ENCODE measurements at places on chromosomes 3 and 15. TPM values are rescaled to one million over a fixed set of nuclear protein-coding genes. Genes with fewer than 3 reads are reported as not detected.

DNA sequence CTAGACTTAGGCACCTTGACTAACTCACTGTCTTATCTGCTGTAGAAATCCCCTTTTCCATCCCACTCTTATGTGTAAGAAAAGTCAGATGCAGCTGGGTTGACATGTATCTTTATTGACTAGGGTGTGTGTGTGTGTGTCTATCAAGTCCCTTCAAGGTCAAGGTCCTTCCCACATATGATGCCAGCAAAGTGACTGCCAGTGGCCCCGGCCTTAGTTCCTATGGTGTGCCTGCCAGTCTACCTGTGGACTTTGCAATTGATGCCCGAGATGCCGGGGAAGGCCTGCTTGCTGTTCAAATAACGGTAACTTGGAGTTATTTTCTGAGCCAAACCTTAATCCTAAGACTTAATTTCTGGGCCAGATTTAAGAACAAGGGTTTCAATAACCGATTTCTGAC is 76.3 kb downstream of the DNASE1L3 start:
- no peak overlapping the region for H3K4me3 ChIP-seq
- H3K36me3 ChIP-seq: peaks cover 47% of the 10 kb centered on the region
- no peaks in the 10 kb centered on the region for H3K27me3 ChIP-seq
- no peak for DNase-seq

GRCh38 chr3:161337311-161337710 is 34.0 kb downstream of the SPTSSB start:
- H3K36me3 ChIP-seq: no peaks in the 10 kb centered on the region
- no peak for DNase-seq
- H3K4me1 ChIP-seq: no peaks in the 10 kb centered on the region
- H3K27me3 ChIP-seq: no peaks in the 10 kb centered on the region

DNA sequence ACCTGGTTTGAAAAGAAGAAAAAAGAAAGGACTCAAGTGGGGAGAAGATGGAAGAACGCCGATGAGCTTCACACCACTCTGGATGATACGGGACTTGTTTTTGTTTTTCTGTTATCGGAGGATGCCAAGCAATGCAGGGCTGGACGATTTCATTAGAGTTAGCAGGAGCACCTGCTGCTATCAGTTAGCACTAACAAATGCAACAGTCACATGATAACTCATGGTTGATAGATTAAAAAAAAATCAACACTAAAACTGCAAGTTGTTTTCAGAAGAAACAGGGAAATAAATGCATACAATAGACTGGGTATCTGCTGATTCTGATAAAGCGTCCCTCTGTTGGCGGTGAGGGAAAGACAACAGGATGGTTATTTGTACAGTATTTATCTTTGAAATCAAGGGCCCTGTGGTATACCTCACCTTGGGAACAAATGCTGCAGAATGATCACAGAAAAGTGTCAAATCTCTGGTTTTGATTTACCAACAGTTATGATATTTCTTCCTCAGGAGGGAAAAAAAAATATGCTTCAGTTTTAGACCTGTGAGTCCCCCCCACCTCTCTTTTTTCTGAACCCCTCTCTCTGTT is 575.1 kb downstream of the FOXP1 start:
- H3K36me3 ChIP-seq: no peaks in the 10 kb centered on the region
- H3K27me3 ChIP-seq: no peaks in the 10 kb centered on the region
- no peak overlapping the region for H3K4me3 ChIP-seq
- no peaks in the 10 kb centered on the region for H3K4me1 ChIP-seq

The C3orf70 gene
- polyA plus RNA-seq: 55.0 TPM

DNA sequence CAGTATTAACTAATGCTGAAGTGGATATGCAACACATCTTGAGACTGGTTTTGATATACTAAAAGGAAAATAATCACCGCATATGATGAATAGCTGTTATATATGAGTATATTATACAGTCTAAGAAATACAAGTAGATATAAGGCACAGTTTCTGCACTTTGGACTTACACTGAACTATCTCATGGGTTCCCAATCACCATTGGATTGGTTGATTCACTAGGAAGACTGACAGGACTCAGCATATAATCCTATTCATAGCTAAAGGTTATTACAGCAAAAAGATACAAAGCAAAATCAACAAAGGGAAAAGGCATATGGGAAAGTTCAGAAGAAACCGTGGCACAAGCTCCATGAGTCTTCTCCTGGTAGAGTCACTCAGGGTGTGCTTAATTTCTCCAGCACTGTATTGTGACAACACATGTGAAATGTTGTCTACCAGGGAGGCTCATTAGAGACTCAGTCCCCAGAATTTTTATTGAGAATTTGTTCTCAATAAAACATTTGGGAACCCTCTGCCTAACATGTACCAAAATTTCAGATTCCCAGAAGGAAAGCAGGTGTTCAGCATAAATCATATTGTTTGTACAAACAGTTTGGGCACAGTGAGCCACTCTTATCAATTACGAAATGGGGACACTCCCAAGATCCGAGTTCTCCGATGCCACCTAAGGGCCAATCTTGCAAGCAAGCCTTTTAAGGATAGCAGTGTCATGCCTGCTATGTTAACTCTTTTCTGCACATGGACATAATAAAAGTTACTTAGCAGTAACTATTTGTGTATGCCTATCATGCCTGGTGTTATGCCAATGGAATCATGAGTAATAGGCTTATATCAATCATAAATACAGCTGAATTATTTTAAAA is 26.8 kb downstream of the CMC1 start:
- no peak for DNase-seq
- H3K4me1 ChIP-seq: no peaks in the 10 kb centered on the region
- H3K4me3 ChIP-seq: no peak overlapping the region
- no peaks in the 10 kb centered on the region for H3K27me3 ChIP-seq

The SKOR1 gene
- 17.0 TPM for polyA plus RNA-seq

DNA sequence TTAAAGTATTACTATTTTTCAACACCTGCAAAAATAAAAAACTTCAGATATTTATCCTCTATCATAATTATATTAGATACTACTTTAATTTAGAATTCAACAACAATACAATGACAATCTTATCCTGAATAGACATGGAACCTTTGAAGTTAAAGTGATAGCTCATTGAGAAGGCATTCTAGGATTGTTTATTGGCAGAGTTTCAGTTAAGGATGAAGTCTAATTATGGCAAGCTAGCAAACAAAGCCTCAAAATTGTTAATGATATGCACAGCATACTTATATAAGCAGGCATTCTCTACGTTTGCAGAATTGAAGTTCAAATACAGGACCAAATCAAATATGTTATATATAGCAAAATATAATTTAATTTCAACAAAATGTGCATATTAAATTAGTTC is 91.2 kb upstream of the ABI3BP start:
- DNase-seq: no peak
- H3K4me1 ChIP-seq: no peaks in the 10 kb centered on the region
- H3K4me3 ChIP-seq: no peak overlapping the region

GRCh38 chr15:85456798-85457197 is 76.4 kb downstream of the AKAP13 start:
- H3K36me3 ChIP-seq: no peaks in the 10 kb centered on the region
- H3K27me3 ChIP-seq: no peaks in the 10 kb centered on the region
- H3K27ac ChIP-seq: no peak overlapping the region
- H3K4me3 ChIP-seq: no peak overlapping the region
- DNase-seq: no peak
- no peaks in the 10 kb centered on the region for H3K4me1 ChIP-seq

- peaks cover 3% of the 10 kb centered on the region for H3K27me3 ChIP-seq
- no peaks in the 10 kb centered on the region for H3K36me3 ChIP-seq
- no peak for DNase-seq
- peaks cover 24% of the 10 kb centered on the region for H3K4me1 ChIP-seq
- no peak overlapping the region for H3K4me3 ChIP-seq
Measured at GRCh38 chr3:16064642-16065414, 109.7 kb upstream of the GALNT15 start.

DNA sequence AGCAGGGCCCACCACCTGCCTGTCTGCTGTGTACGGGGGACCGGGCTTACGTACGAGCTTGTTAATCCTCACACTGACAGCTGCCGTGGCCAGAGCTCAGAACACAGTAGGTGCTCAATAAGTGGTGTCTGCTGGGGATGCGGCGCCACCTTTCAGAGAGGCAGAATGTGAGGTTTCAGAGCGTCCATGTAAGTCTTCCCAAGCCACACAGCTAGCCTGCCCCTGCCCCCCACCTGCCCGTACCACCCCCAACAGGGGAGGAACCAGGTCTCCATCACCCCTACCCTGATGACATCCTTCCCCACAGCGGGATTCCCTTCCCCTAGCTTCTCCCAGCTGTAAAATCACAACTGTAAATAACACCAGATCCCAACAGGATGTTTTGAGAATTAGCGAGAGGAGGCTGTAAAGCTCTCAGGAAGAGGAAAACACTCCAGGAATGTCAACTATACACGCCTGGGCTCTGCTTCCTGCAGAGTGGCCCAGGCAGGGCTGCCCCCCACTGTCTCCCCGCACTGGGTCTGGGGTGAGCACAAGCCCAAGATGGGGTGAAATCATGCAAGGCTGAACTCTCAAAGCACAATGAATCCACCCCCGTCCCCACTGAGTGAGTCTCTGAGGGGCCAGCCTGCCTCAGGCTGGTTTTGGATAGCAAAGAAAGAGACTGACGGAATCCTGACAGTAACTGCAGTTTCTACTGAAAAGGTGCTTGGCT is 250.1 kb upstream of the LYSMD4 start:
- DNase-seq: no peak
- H3K27ac ChIP-seq: peak overlapping the region; percentile 85
- H3K36me3 ChIP-seq: peaks cover 2% of the 10 kb centered on the region
- peaks cover 73% of the 10 kb centered on the region for H3K4me1 ChIP-seq
- H3K27me3 ChIP-seq: no peaks in the 10 kb centered on the region

The MLF1 gene
- 42.8 TPM for polyA plus RNA-seq

The GRAMD2A gene
- 3.8 TPM for polyA plus RNA-seq

DNA sequence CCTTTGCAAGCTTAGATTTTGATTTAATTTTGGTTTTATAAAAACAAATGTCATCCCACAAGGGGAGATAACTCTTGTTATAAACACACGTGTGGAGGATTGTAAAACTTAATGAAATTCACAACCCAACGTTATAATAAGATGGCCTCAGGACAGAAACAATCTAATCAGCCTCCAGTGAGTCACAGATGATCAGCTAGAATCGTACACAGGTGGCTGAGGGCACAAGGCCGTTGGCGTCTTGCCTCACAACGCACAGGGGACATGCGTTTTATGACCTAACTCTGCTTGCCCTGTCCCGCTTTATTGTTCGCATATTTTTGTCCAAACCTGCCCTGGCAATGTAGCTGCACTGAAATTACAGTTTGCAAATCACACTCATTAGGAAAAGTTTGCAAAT is 121.9 kb upstream of the PDZRN3 start:
- no peak overlapping the region for H3K4me3 ChIP-seq
- DNase-seq: peak; percentile 80
- H3K4me1 ChIP-seq: peaks cover 3% of the 10 kb centered on the region
- H3K36me3 ChIP-seq: no peaks in the 10 kb centered on the region
- H3K27ac ChIP-seq: no peak overlapping the region
- no peaks in the 10 kb centered on the region for H3K27me3 ChIP-seq

GRCh38 chr3:69749461-69749860 is 10.2 kb downstream of the MITF start:
- H3K27ac ChIP-seq: no peak overlapping the region
- DNase-seq: no peak
- H3K27me3 ChIP-seq: no peaks in the 10 kb centered on the region
- no peaks in the 10 kb centered on the region for H3K4me1 ChIP-seq

The ARPIN gene
- polyA plus RNA-seq: 25.2 TPM

DNA sequence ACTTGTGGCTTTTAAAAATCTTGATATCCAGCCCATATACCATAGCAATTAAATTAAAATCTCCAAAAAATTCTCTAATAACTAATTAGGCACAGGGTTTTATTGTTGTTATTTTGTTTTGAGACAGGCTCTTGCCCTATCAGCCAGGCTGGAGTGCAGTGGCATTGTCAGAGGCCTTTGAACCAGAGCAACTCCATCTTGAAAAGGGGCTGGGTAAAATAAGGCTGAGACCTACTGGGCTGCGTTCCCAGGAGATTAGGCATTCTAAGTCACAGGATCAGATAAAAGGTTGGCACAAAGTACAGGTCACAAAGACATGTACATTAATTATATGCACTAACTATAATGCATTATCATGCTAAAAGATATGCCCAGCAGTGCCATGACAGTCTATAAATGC is 31.2 kb upstream of the ACP3 start:
- no peaks in the 10 kb centered on the region for H3K36me3 ChIP-seq
- H3K4me3 ChIP-seq: no peak overlapping the region
- DNase-seq: no peak
- H3K4me1 ChIP-seq: no peaks in the 10 kb centered on the region
- no peaks in the 10 kb centered on the region for H3K27me3 ChIP-seq
- no peak overlapping the region for H3K27ac ChIP-seq

The CP gene
- 1.3 TPM for polyA plus RNA-seq

DNA sequence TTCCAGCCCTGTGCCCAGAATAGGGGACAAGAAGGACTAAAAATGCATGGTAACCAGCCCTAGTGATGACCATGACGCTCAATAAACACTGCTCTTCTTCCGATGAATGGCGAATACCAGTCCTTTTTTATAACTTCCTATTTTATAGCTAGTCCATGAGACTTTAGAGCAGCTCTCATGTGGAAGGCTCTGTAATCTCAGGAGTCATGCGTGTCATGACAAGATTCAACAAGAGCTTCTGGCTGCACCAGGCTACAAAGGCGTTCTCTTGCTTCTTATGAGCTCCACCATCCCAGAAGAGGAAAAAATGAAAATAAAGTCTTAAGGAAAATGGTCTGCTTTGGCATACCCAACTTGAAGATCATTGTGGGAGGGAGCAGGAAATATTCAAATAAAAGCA is 141.0 kb downstream of the TMCO5A start:
- H3K4me1 ChIP-seq: peaks cover 20% of the 10 kb centered on the region
- no peaks in the 10 kb centered on the region for H3K36me3 ChIP-seq
- H3K4me3 ChIP-seq: no peak overlapping the region
- no peaks in the 10 kb centered on the region for H3K27me3 ChIP-seq

- DNase-seq: no peak
- no peaks in the 10 kb centered on the region for H3K27me3 ChIP-seq
- no peak overlapping the region for H3K4me3 ChIP-seq
- no peaks in the 10 kb centered on the region for H3K4me1 ChIP-seq
- H3K36me3 ChIP-seq: no peaks in the 10 kb centered on the region
Measured at GRCh38 chr3:108319428-108320082, 23.2 kb downstream of the HHLA2 start.

DNA sequence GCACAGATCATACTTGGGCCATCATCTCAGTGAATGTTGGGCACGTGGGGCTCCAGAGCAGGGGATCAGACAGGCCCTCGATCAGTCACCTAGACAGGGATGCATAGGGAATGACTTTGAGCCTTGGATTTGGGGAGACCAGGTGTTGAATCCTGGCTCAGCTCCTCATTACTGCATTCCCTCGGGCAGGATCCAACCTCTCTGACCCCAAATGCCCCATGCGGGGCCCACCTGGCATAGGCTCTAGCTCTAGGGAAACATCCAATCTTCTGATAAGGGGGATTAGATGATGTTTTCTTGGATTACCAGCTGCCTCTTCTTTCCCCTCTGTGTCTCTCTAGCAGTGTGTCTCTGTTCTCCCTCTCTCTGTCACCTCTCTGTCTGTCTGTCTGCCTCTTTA is 22.7 kb downstream of the LOXL1 start:
- no peak for DNase-seq
- H3K4me1 ChIP-seq: peaks cover 28% of the 10 kb centered on the region
- H3K27ac ChIP-seq: no peak overlapping the region
- no peaks in the 10 kb centered on the region for H3K27me3 ChIP-seq

- H3K36me3 ChIP-seq: no peaks in the 10 kb centered on the region
- H3K4me1 ChIP-seq: peaks cover under 1% of the 10 kb centered on the region
- H3K4me3 ChIP-seq: no peak overlapping the region
- DNase-seq: no peak
- H3K27me3 ChIP-seq: peaks cover 2% of the 10 kb centered on the region
- H3K27ac ChIP-seq: no peak overlapping the region
Measured at GRCh38 chr15:98567951-98568350, 80.4 kb upstream of the IGF1R start.

The DOCK3 gene
- 34.5 TPM for polyA plus RNA-seq

GRCh38 chr15:98555173-98555515 is 93.2 kb upstream of the IGF1R start:
- H3K36me3 ChIP-seq: no peaks in the 10 kb centered on the region
- H3K4me1 ChIP-seq: no peaks in the 10 kb centered on the region
- H3K4me3 ChIP-seq: no peak overlapping the region
- no peak overlapping the region for H3K27ac ChIP-seq
- DNase-seq: no peak

Measured in spinal cord (tissue), 10 donors.